Myocyte (in vitro differentiated cells): ENCODE measurements at places on chromosomes 5 and 9. TPM values are rescaled to one million over a fixed set of nuclear protein-coding genes. Genes with fewer than 3 reads are reported as not detected.

DNA sequence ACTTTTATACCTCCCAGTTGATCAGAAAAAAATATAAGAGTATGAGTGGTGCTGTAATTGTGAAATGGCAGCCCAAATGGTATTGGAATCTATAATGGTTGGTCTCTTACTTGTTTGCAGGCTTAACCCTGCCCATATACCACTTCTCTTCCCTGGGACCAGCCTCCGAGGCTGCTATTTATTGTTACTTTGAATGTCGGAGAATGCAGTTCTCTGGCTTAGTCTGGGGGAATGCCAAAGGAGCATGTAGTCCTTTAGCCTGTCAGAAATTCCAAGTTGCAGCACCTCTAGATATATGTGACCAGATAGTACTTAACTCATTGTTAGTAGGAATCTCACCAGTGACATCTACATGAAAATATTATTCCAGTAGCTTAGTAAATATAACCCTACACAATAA, 47.5 kb downstream of the SLC44A1 start:
- DNase-seq, result no peak

DNA sequence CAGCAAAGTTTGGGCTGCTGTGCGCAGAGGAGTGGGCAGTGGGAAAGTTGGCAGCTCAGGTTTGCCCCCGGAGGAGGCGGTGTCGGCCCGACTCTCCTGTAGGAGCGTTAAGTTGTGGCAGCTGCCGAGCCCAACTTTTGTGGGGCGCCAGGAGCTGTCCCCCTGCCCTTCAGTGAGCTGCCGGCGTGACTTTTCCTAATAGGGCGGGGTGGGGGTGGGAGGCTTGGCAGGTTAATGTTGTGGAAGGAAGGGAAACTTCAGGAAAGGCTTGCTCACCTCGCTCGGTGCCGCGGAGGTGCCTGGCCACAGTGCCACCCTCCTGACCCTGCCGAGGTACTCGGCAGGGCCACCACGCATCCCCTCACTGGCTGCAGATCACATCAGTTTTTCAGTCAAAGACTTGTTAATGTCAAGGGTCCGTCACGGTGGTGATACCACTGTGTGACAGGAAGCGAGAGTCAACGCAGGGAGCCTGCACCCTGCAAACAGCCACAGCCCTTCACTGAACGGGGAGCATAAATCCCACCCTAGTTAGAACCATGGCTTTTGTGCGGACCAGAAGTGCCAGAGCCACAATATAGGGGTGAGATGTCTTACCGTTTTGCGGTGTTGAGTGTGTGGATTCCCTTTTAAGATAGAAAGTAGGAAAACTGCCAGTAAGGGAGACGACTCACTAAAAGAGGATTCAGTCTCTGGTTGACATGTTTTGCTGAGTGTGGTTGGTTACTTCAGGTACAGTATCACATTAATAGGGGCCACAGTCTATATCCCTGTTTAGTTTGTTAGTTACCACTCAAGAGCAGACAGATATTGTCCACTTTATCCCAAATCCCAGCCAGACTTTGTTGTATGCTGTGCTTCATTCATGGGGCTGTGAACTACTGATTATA, 796 bp downstream of the LNPEP start:
- DNase-seq, result peak; percentile 33

- DNase-seq, result no peak
These were observed at the start of gene GRIN3A for GRCh38 chr9:101738566-101739183. Gene GRIN3A (minus strand): TSS chr9:101738647. CDS start chr9:101737979, 668 bp downstream.

DNA sequence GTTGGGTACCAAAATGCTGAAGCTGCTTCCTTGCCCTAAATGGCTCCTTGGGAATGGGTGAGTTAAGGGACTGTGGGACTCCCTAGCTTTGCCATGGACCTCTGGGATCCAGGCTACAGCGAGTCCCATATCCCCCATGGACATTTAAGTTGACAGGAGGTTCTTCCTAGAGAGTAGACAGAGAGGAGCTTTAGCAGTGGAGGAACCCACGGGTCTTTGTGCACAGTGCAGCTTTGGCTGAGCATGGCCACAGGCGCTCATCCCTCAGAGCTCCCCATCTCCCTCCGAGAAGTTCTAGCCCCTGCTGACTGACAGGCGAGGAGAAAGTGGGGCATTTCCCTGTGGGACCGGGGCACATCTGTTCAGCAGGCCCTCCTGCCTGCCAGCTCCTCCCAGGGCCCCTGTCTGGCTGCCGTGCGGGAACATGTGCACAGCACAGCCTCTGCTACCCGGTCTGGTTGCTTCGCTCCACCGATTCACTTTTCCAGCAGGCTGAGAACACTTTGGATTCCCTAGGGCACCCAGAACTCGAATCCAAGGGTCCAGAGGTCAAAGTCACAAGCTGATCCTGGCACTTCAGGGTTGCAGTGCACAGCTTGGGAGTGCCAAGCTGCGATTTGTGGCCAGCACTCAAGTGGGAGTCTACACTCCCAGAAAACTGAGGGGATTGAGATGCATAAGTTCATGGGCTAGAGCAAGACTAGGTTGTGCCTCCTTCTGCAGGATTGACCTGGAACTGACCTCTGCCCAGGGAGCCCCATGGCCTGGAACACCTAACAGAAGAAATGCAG, 40.6 kb upstream of the DMRTA1 start:
- DNase-seq, result no peak

DNA sequence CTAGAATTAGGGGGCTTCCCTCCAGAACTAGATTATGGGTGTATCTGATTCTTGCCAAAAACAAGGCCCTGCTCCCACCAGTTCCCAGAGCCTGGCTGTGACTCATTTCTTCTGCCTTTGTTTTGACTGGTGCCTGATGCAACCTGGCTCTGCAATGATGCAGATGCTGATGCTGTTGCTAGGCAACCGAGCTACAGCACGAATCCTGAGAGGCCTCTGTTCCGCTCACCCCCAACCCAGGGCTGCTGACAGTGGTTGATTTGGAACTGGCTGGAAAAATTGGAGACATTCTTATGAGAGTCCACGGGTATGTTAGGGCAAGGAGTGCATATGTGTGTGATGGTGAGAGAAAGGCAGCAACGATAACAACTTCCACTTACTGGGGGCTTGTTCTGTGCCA, 100.3 kb downstream of the NSG2 start:
- DNase-seq, result no peak

DNA sequence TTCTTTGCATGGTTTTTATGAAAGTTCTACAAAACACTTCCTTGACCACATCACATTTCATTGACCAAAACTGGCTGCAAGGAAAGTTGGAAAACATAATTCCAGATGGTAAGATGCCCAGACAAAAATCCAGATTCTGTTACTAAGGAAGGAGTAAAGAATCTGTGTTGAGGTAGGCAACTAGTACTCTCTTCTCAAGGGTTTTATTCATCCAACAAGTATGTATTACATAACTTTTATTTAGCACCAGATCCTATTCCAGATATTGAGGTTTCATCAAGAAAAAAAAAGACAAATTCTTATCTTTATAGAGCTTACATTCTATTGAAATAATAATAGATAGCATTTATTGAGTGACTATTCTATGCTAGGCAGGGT, 43.2 kb upstream of the UGCG start:
- DNase-seq, result no peak

GRCh38 chr5:178341851-178342140, 109.2 kb upstream of the PHYKPL start:
- no peak for DNase-seq

DNA sequence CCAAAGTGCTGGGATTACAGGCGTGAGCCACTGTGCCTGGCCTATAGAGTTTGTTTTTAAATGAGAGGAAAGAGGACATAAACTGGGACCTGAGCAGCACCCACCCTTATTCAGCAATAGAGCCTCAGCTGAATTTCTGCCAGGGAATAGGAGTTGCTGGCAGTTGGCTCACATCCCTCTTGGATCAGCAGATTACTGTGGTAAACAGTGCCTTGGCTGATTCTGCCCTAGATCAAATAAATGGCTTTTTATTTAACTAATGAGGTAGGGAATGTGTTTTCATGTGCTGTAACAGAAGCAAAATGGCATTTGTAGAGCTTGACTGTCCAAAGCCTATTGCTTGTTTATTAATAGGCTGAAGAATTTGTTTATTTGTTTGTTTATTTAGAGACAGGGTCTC, 2.1 kb downstream of the ARHGEF37 start:
- DNase-seq, result peak; percentile 48

DNA sequence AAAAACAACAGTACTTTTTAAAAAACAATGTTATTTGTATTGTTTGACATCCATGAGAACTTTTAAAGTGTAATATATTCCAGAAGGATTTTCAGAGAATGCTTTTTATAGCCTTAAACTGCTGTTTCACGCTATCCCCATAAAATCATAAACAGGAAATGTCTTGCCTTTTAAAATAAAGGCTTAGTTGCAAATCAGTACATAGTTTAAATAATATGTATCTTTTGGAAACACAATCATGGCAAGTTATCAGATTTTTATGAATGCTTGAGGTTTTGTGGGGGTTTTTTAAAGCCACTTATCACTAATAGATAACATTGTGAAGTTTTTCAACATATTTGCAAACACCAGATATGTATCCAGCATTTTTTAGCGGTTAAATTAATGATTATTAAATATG, 37.2 kb upstream of the F2RL2 start:
- no peak for DNase-seq

GRCh38 chr5:99285606-99286005, 356.8 kb upstream of the CHD1 start:
- no peak for DNase-seq

GRCh38 chr5:32123889-32124676, 50.0 kb downstream of the GOLPH3 start:
- DNase-seq, result no peak

- DNase-seq, result peak; percentile 43
These were observed 119.6 kb downstream of the SEMA6A start for GRCh38 chr5:116455061-116455460.

- DNase-seq, result peak; percentile 50
These were observed 1.2 kb downstream of the CXXC5 start for GRCh38 chr5:139649082-139649991.

GRCh38 chr9:127789179-127789578, 3.3 kb downstream of the CDK9 start:
- DNase-seq, result no peak

DNA sequence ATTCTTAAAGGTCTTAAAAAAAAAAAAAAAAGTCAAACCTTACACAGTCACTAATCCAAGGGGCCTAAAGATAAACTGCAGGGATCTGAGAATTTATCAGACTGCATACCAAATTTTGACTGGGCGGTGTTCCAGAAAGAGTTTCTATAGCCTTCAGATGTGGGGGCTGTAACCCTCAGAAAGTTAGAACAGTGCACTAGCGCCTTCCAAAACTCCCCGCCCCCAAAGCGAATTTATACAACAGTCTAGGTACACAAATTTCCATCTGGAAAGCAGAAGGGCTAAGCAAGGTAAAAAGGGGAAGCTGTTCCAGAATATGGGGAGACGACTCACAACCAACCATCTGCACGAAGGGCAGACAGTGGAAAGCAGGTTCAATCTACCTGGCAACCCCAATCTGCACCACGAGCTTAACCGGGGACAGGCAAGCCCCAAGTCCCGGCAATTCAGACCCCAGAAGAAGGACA, 813 bp downstream of the ERMP1 start:
- DNase-seq, result no peak

- peak; percentile 31 for DNase-seq
These were observed 796.3 kb downstream of the SEMA5A start for GRCh38 chr5:8749556-8749955.

GRCh38 chr9:136499935-136500910, 17.4 kb upstream of the SEC16A start:
- no peak for DNase-seq

DNA sequence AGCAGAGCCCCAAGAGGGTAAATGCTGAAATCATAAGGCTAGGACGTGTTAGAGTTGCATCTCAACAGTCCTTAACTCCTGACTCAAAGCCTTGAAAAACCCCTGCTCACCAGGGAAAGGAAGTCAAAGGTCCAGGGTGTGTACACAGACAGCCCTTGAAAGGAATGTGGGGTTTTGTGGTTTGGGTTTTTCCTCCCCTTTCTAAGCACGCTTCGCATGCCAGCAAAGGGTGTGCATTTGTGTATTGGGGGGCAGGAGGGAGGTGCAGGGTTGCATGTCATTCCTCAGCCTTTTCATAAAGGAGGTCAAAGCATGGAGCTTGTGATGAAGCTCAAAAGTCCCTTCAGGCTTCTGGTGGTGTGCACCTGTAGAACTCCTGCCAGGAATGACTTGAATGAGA, 17.3 kb upstream of the XPA start:
- DNase-seq, result peak; percentile 91

TPPP gene
- total RNA-seq, result 0.10 and 0.24 TPM in 2 replicates

PTPDC1 gene
- 12.8 and 15.7 TPM in 2 replicates for total RNA-seq

PTGER4 gene
- total RNA-seq, result 58.6 and 59.5 TPM in 2 replicates

NDOR1 gene
- 6.1 and 10.5 TPM in 2 replicates for total RNA-seq

RGP1 gene
- total RNA-seq, result 15.5 and 17.3 TPM in 2 replicates
